ENCODE measurements at places on chromosomes 5 and 9.

GRCh38 chr5:176742246-176743105, 67.9 kb upstream of the UNC5A start:
- no peak for DNase-seq

- DNase-seq: no peak
These were observed 284.2 kb downstream of the DENND1A start for GRCh38 chr9:123645762-123646161.

DNA sequence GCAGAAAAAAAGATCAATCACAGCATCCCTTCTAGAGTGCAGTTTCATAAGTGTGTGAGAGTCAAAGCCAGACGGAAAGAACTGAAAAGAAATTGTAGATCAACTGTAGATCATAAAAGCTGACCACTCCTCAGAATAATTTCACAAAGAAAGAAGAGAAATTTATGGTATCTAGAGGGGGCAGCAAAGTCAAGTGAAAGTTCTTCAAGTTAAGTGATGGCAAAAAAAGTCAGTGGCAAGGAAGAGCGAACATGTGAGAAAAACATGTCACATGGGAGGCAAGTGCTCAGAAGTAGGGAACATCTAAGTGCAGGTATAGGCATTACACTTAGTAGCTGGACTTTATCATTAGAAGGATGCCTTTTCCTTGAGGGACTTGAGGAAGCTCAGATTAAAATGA, 245.1 kb upstream of the ISL1 start:
- no peak for DNase-seq

DNA sequence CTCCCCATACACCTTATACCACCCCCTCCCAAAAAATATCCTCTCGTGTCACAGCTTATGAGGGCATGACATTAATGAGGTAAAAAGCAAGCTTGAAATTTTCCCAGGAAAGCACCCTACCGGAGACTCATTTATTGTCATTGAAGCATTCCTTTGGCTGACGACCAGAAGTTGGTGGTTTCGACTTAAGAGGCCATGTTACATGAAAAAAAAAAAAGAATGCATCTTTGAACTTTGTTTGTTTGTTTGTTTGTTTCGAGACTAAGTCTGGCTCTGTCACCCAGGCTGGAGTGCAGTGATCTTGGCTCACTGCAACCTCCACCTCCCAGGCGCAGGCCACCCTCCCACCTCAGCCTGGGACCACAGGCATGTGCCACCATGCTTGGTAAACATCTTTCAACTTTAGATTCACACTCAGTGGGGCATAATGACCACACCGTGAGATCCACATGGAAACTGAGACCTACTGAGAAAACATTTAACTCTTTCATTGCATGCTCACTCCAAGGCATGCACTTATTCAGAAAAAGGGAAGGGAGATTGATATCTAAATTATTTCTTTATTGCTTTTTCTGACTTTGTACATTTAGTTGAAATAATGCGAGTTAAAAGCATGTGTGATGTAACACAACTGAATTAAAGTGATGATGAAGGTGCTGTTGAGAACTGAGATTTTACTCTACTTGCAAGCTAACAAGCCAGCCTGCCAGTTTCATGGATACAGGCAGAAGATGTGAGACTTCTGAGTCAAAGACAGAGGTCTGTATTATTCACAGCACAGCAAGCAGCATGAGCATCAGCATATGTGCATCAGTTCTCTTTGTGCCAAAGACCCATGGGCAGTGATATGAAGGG, 5.1 kb upstream of the RAB14 start:
- DNase-seq: no peak

- no peak for DNase-seq
These were observed 4.8 kb downstream of the IL9 start for GRCh38 chr5:135890867-135891266.

DNA sequence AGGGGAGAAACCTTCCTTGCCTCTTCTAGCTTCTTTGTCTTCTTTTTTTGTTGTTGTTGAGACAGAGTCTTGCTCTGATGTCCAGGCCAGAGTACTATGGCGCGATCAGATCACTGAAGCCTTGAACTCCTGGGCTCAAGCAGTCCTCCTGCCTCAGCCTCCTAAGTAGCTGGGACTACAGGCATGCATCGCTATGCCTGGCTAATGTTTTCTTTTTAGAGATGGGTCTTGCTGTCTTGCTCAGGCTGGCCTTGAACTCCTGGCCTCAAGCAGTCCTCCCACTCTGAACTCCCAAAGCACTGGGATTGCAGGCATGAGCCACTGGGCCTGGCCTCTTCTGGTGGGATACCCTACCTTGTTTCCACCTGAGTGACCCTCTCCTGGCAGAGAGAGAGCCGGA, 3.4 kb upstream of the PAXX start:
- no peak for DNase-seq

DNA sequence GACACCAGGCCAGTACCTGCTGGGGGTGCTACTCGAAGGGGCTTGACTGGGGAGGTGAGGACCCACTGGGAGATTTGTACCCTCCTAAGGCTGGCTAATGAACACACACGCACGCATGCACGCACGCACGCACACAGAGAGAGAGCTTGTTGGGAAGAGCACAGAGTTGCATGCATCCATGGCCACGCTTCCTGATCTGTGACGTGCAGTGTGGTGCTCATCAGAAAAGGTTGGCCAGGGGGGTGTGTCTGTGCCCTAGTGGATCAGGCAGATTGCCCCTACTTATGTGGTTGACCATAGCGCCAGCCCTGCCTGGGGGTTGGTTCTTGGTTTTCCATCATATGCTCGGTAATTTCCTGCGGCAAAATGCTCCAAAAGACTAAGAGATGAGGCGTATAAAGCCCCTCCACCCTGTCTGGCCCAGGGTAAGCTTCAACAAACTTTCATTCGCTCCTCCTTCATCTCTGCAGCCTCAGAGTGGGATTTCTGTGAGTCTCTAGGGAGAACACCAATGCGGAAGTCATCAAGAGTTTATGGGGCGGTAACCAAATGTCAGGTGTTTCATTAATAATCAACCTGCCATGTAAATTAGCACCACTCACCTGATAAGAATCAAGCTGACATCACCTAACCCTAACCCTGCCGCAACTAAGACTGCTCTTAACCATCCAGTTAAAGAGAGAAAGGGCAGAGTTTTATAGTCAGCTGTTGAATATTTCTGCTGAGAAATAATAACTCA, 8.0 kb upstream of the GFI1B start:
- DNase-seq: no peak

GRCh38 chr9:132585954-132586829, 3.8 kb downstream of the BARHL1 start:
- no peak for DNase-seq

- DNase-seq: no peak
These were observed 4.4 kb upstream of the BHMT start for GRCh38 chr5:79107020-79107796.

DNA sequence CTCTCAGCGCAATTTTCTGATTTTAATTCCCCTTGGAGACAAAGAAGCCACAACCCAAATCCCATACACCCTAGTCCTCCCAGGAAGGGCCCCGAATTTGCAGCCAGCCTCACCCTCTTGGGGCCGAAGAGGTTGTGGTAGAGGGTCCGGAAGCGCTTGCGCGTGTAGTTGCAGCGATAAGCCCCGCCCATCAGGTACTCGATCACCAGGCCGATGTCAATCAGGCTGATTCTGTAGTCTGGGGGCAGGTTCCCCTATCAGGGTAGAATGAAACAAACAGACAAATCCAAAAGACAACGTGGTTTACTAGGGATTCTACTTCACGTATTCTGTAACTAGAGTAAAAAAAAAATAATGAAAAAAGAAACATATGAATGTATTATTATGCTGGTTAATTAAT, 210.6 kb upstream of the KLF9 start:
- no peak for DNase-seq

DNA sequence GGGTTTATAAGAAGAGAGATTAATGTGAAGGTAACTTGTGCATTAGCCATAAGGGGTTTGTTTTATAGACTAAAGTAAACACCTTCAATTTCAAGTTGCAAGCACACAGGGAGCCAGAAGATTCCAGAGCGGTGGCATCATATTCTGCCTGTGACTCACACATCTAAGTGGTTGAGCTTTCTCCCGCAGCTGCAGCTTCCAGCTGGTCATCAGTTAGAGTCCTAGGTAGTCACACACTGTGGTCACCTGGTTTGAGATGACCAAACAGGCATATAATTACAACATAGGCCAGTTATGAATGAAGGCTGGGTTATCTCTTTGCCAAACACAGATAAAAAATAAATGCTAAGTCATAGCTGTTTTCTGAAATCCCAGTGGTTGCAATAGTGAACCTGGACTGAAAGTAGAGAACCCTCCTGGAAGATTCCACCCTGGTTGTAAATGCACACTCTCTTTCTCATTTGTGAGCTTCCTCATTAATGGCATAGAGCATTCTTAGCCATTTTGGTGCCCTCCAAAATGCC, 171.3 kb downstream of the GDNF start:
- no peak for DNase-seq

DNA sequence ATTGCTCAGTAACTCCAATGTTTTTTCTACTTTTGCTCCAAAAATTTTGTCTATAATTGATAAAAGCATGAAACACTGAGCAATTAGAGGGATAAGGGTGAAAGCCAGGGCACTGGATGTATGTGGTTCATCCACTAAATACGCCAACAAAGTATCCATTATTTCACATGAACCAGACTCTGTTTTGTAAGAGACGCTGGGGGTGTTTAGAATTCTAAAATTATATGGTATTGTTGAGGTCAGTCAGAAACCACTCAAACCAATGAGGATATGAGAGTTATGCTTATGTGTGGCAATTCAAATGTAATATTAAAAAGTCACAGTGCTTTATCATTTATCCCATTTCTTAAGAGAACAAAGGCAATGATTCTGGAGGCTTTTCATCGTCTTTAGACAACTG, 220.2 kb downstream of the EFNA5 start:
- DNase-seq: no peak

DNA sequence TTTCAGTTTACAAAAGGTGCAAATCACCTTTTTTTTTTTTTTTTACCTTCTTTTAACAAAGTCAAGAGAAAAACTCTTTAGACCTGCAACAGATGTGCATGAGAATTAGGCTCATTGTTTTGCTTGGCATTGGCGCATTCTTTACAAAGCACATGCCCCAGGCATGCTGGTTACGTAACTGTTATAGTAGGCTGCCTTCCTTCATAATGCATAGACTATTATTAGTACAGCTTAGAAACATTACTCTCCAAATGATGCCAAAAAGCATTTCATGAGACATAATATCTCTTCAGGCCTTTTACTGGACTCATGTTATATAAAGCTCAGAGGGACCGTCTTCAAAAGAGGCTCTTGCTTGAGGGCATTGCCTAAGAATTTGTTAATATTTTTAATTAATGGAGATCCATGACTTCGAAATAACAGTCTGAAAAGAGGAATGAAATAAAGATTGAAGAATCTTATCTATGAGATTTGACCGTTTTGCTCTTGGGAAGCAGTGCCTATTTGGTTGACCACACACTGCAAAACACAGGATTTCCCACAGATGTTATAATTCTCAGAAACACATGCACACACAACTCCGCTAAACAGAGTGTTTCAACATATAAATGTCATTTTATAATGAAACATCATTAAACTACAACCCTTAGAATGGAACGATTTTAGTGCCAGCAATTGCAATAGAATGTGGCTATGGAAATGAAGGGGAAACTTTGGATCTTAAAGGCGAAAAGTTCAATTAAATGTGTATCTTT, 478.7 kb downstream of the PRR16 start:
- no peak for DNase-seq

DNA sequence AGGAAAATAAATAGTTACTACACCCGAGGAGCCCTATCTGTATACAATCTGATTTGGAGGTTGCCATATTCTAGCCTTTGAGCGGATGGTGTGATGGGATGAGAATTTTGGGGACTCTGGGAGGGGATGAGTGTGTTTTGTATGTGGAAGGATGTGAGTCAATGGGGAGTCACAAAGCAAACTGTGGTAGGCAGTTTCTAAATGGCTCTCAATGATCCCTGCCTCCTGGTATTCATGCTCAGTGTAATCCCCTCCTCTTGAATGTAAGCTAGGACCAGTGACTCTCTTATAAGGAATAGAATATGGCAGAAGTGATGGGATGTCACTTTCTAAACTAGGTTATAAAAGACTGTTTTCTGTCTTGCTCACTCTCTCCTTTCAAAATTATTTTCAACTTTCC, 205.7 kb upstream of the RIOK2 start:
- DNase-seq: no peak

DNA sequence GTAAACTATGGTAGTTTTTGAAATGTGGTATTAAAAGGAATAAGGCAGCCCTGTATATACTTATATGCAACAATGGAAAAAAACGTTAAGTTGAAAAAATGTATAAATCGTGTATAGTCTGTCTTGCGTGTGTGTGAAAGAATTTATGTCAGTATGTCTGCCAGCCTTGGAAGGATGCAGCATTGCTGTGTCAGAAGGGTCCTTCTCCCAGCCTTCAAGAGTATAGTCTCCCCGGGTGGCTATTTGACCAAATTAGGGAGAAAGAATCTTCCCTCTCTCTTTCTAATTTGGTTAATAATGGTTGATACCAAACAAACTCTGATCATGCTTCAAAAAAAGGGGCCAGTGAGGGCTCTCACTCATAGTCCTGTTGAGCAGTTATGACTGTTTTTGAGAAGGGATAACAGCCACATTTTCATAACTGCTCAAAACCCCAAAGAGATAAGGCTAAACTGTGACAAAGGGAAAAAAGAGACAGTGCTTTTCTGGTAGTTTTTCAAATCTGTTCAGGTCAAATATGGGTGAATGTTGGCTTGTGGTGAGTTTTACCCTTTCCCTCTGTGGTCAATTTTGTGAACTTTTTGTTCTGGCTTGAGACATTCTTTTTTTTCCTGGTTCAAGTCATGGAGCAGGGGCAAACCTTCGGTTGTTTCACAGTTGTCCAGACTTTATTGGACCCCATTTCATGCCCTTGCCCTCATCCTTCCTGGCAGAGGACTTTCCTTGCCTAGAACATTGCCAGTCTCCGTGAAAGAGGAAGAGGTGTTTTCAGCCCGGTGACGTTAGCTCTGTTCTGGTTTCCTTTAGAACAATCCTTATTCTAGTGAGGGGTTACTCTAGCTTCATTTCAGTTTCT, 21.0 kb downstream of the SNX30 start:
- DNase-seq: no peak

DNA sequence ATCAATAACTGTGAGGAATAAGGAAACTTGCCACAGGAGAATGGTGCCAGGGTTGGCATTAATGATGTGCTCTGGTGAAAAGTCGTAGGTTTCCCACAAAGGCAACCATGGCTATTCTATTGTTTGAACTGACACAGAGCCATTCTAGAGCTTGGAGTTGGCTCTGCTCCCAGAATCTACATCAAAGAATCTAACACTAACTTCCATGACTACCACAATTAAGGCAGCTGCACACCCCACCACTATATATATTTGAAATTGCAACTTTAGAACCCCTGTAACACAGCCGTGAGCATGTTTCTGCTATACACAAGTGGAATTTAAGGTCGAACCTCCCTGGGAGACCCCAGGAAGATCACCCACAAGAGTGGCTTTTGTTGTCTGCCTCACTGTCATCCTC, 89.7 kb upstream of the CCDC152 start:
- no peak for DNase-seq

Data from effector memory CD8-positive, alpha-beta T cell (primary cell).